ENCODE measurements at places on chromosomes 3 and 15.

DNA sequence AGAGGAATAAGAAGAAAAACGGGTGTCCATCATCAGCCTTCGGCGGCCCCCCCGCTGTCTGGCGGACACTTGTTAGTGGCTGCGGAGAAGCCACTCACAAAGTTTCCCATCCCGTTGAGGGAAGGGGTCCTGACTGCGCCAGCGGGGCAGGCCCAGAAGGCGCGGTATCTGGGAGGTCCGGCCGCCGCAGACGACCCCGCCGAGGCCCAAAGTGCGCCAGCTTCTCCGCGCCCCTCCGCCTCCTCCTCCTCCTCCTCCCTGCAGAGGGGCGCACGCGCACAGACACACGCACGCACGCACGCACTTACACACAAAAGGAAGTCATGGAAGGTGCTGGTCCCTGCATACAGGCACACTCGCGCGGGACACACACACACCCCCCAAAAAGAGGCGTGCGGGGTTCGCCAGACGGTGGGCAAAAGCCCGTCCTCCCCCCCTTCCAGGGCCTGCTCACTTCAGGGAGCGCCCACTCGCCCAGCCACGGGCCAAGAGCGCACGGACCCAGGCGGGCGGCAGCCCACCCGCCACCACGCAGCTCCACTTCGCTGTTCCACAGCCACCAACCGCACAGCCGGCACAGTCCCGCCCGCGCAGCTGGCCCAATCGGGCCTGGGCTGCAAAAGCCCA, 18.0 kb downstream of the ZNF148 start:
- peak; percentile 49 for DNase-seq

- DNase-seq = no peak
Measured at GRCh38 chr3:55474213-55474632, 12.9 kb downstream of the WNT5A start.

- no peak for DNase-seq
Measured at GRCh38 chr15:95565016-95565600, 765.4 kb upstream of the NR2F2 start.

- DNase-seq = no peak
Measured at GRCh38 chr15:96354731-96355567, 24.4 kb downstream of the NR2F2 start.

GRCh38 chr15:61301701-61302100, 72.6 kb upstream of the RORA start:
- DNase-seq = no peak

- no peak for DNase-seq
Measured at GRCh38 chr3:36380221-36381031, at the start of gene STAC. Gene STAC, plus strand, starts transcription at chr3:36380504. Its CDS starts 140 bp downstream, at chr3:36380644.

DNA sequence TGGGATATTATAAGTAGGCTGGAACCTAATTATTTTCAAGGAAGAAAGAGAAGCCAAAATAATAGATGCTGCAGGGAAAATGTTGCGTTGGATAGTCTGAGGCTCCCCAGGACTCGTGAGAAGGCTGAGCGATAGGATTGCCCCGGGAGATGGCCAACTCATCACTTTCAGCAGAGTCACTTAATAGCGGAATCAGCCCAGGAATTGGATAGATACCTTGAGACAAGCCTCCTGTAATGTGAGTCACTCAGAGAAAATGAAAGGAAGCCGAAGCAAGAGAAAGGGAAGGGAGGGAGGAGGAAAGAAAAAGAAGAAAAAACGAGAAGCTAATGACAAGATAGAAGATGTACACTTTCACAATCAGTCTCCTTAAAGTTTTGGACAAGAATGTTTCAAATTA, 94.3 kb downstream of the SQOR start:
- DNase-seq = no peak

DNA sequence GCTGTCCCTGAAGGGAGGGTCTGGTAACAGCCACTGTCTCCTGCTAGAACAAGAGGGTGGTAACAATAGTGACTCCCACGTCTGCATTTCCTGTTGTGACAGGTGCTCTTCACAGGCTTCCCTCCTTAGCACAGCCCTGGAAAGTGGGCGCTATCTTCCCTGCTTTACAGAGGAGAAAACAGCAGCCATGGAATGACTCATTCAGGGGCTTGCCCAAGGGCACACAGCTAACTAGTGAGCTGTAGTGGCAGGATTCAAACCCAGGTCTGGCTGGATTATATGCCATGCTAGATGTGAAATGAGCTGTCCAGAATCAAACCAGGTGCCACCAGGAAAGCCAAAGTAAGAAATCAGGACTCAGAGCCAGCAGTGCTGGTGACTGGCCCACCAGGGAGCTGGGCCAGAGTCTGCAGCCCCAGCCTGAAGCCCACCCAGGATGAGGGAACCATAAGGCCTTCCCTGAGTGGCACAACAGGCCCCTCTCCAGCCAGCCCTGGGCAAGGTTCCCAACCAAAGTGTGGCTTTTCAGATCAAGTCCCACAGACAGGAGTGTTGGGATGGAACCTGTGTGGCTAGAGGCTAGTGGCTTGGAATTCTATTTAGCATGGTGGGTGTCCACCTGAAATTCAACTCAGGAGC, 102.4 kb downstream of the ETFA start:
- DNase-seq = no peak

DNA sequence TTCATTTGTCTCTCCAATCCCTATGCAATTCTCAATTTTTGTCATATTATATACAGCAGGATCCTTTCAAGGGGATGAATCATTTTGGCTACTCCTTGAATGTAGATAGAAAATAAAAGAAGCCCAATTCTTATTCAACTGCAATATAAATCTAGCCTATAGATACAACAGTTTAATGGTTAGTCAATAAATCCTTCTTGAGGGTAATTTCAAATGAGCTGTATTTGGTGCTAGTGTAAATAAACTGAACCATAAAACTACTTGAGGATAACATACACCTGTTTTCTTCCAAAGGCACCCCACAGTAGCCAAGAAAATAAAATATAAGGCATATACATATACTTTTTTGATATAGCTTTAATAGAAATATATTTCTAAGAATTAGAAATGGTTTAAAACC, 830.3 kb downstream of the ROBO1 start:
- DNase-seq = no peak

DNA sequence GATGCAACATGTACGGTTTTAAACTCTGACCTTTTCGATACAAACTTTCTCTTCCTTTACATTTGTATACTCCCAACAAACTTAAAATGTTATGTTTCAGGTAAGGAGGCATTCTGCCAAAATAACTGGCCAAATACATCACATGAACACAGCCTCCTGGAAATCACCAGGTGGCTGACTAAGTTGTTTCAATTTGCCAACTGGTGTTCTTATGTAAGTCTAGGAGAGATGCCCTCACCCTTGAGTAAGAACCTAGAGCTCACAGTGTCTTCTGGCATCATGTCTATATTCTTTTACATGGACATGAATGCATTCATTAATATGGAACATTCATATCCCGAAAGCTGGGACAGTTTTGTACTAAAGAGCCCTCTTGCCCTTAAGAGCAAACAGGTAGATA, 341.1 kb upstream of the NR2F2 start:
- DNase-seq = no peak

GRCh38 chr3:11582191-11582968, 61.3 kb downstream of the VGLL4 start:
- no peak for DNase-seq

DNA sequence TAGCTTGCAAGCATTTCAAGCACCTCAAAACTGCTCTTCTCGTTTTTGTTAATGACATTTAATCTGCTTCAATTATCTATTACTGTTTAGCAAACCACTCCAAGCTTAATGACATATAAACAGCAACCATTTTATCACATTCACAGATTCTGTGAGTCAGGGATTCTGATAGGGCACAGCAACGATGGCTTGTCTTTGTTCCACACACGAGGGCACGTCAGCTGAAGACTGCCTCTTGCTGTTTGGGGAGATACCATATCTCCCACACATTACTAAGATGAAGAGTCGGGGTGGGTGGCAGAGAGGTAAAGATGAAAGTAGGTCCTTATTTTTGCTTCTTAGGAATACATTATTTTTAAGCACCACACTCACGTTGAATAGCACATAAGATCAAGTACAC, 19.3 kb downstream of the CPOX start:
- no peak for DNase-seq

GRCh38 chr15:40917585-40917984, 11.6 kb upstream of the DLL4 start:
- DNase-seq = no peak

DNA sequence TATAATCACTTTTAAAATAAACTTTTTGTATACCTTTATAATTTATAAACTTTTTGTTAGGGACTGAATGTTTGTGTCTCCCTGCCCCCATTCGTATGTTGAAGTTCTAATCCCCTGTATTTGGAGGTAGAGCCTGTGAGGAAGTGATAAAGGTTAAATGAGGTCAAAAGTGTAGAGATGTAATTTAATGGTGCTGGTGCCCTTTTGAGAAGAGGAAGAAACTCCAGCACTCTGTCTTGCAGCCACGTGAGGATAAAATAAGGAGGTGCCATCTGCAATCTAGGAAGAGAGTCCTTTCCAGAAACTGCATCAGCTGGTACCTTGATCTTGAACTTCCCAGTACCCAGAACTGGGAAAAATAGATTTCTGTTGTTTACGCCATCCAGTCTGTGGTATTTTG, 106.1 kb upstream of the RGMA start:
- no peak for DNase-seq

GRCh38 chr3:3110299-3110630, at the start of gene IL5RA:
Gene IL5RA, minus strand, starts transcription at chr3:3110374. Its CDS starts 5,390 bp downstream, at chr3:3104984.
- no peak for DNase-seq

DNA sequence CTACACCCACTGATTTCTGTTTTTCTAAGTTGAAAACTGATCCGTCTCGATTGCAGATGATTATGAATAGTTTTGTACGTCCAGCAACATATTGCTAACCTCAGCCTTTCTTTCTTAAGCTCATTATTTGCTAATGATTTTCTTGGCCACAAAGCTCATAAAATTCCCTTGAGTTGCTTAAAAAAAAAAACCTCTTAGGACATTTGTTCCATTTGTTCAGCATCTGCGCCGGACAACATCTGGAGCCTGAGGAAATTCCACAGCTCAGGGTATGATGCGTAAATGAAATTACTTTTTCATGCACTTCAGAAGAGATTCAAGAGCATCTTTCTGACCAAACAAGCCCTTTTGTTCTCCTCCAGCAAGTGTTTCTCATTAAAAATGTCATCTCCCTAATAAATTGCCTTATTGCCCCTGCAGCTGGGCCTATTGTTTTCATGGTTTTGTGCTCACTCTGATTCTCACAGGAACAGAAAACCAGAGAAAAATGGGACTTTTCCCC, 249.1 kb upstream of the MCTP2 start:
- no peak for DNase-seq

DNA sequence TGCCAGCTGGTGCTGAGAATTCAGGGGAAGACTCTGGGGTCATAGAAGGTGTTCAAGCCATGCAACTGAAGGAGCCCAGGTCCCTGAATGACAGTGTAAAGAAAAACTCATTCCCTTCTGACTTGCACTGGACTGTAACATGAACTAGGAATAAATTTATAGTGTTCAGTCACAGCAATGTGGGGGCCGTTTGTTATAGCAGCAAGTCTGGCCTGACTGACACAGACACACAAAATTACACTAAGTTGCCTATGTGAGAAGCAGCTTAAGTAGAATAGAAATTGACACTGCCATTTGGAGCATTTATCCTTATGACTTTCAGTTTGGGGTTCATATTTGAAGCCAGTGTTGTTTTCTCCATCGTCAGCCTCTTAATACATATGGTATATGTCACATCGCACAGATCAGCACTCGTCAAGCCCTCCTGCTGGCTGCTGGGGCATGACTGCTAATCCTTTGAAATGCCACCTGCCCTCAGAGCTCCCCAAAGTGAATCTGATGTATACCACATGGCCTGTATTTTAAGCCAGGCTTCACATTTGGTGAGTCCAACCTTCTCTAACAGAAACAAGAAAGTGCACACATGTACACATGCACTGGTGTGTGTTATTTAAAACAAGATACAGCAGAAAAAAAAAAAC, 17.1 kb upstream of the HEG1 start:
- DNase-seq = no peak

- no peak for DNase-seq
Measured at GRCh38 chr3:175242243-175242642, 383.1 kb downstream of the NAALADL2 start.

Data from activated T-cell treated with anti-CD3 and anti-CD28 coated beads for 1 hour (primary cell).